ENCODE measurements at places on chromosomes 11 and 22.
A peak's percentile ranks its signal among the peaks of the same experiment; 100 is the strongest.

DNA sequence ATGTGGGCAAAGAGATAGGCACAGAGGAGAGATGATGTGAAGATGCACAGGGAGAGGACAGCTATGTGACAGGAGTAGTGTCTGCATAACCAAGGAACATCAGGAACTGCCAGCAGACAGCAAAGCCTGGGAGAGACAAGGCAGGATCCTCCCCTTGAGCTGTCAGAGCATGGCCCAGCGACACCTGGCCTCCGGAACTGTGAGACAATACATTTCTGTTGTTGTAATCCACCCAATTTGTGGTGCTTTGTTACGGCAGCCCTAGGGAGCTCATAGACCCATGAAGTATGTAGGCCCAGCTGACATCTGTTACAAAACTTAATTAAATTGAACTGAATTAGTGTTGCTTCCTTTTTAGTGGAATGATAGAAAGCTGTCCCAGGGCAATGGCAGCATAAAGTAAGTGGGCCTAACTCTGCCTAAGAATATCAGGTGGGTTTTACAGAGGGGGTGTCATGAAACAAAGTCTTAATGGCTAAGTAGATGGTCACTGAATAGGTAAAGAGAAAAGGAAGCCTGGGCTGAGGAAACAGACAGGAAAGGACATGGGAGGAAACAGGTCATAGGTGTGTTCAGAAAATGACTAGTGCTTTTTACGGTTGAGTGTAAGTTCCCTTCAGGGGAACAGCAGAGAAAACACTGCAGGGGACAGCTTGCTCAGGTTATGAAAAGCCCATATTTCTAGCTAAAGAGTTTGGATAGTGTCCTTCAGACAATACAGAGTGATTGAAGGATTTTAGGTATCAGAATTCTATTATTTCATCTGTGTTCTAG, 24.8 kb downstream of the RASSF10 start:
- peaks cover 30% of the 10 kb centered on the region for H3K27me3 ChIP-seq
- no peak for DNase-seq
- no peaks in the 10 kb centered on the region for H3K36me3 ChIP-seq

DNA sequence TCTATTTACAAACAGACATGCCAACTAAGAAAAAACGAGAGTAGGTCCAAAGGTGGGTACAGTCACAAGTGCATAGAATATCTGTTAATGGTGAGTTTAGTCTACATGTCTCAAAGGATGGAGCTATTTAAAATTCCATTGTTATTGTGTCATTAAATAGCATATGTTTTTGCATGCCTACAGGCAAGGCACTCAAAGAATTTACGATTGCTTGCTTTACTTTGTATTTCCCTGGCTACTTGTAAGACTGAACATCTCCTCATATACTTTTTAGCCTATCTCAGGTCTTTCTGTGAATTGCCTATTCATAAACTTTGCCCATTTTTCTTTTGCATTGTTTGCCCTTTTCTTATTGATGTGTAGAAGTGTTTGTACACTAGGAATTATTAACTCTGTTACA, 39.7 kb downstream of the DEUP1 start:
- H3K27ac ChIP-seq: no peak overlapping the region
- no peak overlapping the region for H3K4me3 ChIP-seq
- peaks cover 2% of the 10 kb centered on the region for H3K36me3 ChIP-seq

- no peak for DNase-seq
- no peak overlapping the region for H3K4me3 ChIP-seq
- no peaks in the 10 kb centered on the region for H3K4me1 ChIP-seq
- no peaks in the 10 kb centered on the region for H3K27me3 ChIP-seq
- H3K36me3 ChIP-seq: no peaks in the 10 kb centered on the region
Observed at GRCh38 chr11:111730871-111731591, 35.2 kb downstream of the PPP2R1B start.

DNA sequence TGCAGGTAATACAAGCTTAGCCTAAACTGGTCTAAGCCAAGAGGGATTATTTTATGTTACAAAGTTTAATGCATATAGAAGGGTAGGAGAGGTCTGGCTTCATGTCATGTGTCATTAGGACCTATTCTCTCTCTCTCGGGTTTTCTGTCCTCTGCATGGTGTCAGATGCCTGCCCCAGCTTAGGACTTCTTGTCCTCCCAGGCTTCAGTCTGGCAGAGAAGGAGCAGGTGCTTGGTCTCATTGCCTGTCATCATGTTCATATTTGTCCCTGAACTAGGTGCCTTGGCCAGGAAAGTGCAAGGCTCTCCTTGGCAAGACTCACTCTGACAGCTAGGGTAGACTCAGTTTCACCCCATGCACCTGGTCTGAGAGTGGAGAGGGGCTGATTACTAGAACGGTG, 126.3 kb downstream of the ADAMTS15 start:
- no peak for DNase-seq
- no peaks in the 10 kb centered on the region for H3K27me3 ChIP-seq
- H3K27ac ChIP-seq: no peak overlapping the region
- H3K4me1 ChIP-seq: no peaks in the 10 kb centered on the region

GRCh38 chr22:49090853-49091135, 736.9 kb downstream of the BRD1 start:
- no peaks in the 10 kb centered on the region for H3K4me1 ChIP-seq
- no peaks in the 10 kb centered on the region for H3K36me3 ChIP-seq
- DNase-seq: no peak
- H3K27me3 ChIP-seq: no peaks in the 10 kb centered on the region
- no peak overlapping the region for H3K4me3 ChIP-seq
- no peak overlapping the region for H3K27ac ChIP-seq

DNA sequence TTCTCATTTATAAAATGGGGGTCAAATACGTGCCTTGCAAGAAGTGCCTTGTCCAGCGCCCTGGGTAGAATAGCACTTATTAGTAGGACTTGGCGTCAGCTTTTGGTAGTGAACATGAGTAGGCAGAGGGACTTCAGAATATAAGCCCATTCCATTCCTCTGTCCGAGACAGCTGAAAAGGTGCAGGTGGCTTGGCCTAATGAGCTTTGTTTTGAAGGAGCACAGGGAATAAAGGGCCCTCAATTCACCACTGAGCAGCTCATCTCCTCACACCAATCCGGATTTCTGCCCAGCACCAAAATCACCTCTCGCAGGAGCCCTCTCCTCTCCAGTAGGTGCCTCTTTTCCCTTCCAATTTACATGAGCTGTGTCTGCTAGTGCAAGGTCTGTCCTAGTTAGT, 91.2 kb downstream of the DSCAML1 start:
- no peaks in the 10 kb centered on the region for H3K36me3 ChIP-seq
- H3K4me3 ChIP-seq: no peak overlapping the region
- H3K4me1 ChIP-seq: peaks cover 7% of the 10 kb centered on the region
- no peak for DNase-seq

DNA sequence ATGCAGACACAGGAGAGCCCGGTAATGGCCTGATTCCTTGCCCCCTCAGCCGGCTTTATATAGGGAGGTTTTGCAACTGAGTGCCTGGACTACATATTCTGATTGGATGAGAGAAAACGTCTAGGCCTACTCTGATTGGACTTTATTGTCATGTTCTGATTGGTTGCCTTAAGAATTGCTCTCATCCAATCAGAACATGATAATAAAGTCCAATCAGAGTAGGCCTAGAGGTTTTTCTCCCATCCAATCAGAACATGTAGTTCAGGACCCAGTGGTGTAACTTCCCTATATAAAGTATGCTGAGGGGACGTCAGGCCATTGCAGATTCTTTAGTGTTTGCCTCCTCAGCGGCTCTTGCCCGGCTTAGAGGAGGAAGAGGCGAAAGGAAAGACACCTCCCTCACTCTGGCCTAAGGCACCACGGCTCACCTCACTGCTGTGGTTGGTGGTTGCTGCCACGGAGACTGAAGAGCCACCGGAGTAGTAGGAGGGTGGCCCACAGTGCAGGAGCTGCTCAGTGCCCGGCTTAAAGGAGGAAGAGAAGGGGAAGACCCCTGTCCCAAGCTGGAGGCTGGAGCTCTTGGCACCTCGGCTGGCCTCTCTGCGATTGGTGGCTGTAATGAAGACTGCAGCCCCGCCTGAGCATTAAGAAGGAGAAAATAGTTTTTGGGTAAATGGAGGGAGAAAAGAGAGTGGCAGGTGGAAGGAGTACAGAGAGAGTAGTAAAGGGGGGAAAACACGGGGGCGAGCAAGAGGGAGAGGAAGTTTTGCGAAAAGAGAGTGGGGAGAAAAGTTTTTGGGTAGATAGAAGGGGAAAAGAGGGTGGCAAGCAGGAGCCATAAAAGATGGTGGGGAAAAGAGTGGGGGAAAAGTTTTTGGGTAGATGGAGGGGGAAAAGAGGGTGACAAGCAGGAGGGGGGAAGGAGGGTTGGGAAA, 116.7 kb upstream of the SERPIND1 start:
- H3K36me3 ChIP-seq: no peaks in the 10 kb centered on the region
- H3K27ac ChIP-seq: no peak overlapping the region
- DNase-seq: no peak
- H3K4me3 ChIP-seq: no peak overlapping the region
- peaks cover 38% of the 10 kb centered on the region for H3K27me3 ChIP-seq

DNA sequence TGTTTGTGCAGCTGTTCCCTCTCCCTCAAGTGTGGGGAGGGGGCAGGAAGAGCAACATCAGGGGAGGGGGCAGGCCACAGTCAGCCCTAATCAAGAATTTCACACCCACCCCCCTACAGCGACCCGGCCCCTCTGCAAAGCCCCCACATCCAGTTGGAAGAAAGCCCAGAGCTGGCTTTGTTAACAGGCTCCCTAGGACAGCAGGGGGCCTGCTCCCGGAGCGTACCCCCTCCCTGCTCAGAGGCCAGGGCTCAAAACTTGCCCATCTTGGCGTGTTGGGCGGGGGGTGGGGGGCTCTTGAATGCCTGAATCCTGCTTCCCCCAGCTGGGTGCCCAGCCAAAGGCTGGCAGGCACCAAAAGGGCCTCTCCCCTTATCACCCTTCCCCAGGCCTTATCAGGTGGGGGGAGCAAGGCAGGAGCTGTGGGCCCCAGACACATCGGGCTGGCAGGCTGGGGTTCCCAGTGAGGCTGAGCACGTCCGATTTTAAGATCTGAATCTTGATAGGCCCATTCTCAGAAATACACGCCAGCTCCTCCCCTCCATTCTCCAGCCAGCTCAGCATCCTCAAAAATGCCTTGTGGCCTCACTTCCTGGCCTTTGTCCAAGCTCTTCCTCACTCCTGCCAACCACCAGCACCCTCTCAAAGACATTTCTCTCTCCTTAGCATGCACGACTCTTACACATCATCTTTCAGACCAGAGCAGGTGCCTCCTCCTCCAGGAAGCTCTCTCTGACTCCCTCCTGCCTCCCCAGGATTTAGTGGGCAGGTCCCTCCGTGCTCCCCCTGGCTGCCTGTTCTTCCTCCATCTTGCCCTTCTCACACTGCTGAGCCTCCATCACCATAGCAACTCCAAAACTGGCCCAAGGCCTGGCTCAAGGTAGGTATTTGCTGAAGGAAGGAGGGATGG, 384.8 kb downstream of the MN1 start:
- peaks cover 32% of the 10 kb centered on the region for H3K27me3 ChIP-seq
- H3K36me3 ChIP-seq: no peaks in the 10 kb centered on the region
- no peak overlapping the region for H3K27ac ChIP-seq
- H3K4me1 ChIP-seq: no peaks in the 10 kb centered on the region
- DNase-seq: no peak

GRCh38 chr22:49327411-49328117, 500.1 kb downstream of the BRD1 start:
- H3K27ac ChIP-seq: no peak overlapping the region
- H3K4me1 ChIP-seq: no peaks in the 10 kb centered on the region
- no peak overlapping the region for H3K4me3 ChIP-seq
- H3K27me3 ChIP-seq: peaks cover 9% of the 10 kb centered on the region
- no peak for DNase-seq

GRCh38 chr22:31160328-31160978, 471 bp downstream of the RNF185 start:
- H3K27ac ChIP-seq: peak overlapping the region; percentile 96
- H3K4me1 ChIP-seq: peaks cover 42% of the 10 kb centered on the region
- peaks cover 9% of the 10 kb centered on the region for H3K36me3 ChIP-seq
- peak overlapping the region; percentile 97 for H3K4me3 ChIP-seq

DNA sequence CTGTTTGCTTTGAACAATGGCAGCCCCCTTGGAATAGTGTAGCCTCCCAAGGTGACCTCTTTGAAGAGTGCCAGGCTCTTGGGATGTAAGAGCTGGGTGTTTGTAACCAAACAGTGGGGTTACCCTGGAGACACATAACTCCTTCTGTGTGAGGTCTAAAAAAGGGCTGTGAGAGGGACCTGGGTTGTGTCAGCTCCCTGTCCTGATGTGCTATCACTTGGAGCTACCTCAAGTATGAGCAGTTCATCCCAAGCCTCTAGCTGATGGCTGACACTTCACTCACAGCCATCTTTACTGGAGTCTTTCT, 40.2 kb downstream of the TSPAN18 start:
- H3K27me3 ChIP-seq: no peaks in the 10 kb centered on the region
- H3K4me3 ChIP-seq: no peak overlapping the region
- no peak overlapping the region for H3K27ac ChIP-seq
- peaks cover 23% of the 10 kb centered on the region for H3K4me1 ChIP-seq

GRCh38 chr22:45129703-45130524, 33.8 kb upstream of the NUP50 start:
- peak overlapping the region; percentile 76 for H3K4me3 ChIP-seq
- peaks cover 12% of the 10 kb centered on the region for H3K36me3 ChIP-seq
- H3K4me1 ChIP-seq: peaks cover 33% of the 10 kb centered on the region
- H3K27ac ChIP-seq: peak overlapping the region; percentile 58
- H3K27me3 ChIP-seq: no peaks in the 10 kb centered on the region
- DNase-seq: peak; percentile 60

GRCh38 chr22:37676736-37677492, 1.5 kb downstream of the LGALS1 start:
- peaks cover 66% of the 10 kb centered on the region for H3K4me1 ChIP-seq
- peak; percentile 91 for DNase-seq
- no peaks in the 10 kb centered on the region for H3K27me3 ChIP-seq
- H3K27ac ChIP-seq: peak overlapping the region; percentile 70
- no peaks in the 10 kb centered on the region for H3K36me3 ChIP-seq
- peak overlapping the region; percentile 88 for H3K4me3 ChIP-seq

DNA sequence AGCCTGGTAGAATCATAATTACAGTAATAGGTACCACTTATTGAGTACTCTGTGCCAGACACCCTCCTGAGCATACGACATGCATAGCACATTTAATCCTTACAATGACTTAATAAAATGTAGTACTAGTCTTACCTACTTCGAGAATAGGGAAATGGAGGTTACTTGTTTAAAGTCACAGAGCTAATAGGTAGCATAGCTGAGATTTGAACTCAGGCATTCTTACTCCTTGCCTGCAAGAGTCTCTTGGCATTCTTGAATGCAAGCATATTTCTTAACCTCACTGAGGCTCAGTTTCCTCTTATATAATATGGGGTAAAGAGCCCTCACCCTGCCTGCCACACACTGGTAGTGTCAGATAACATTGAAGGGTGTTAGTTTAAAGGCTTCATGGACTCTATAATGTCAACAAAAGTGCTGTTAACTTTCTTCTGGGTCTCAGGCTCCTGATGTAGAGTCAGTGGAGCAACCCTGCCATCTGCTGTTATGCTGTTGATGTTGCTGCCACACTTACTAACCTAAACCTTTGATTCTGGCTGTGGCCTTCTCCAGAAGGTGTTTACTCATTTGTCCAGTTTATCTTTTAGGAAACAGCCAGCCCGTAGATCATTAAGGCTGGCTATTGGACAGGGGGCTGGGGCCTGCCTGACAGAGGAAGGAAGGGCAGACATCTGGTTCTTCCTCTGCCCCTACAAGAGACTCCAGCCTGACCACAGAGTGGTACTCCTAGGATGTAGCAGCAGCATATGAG, 18.9 kb downstream of the LIMK2 start:
- H3K36me3 ChIP-seq: peaks cover 3% of the 10 kb centered on the region
- H3K4me1 ChIP-seq: peaks cover 28% of the 10 kb centered on the region
- peak overlapping the region; percentile 94 for H3K27ac ChIP-seq

All from activated T-cell treated with anti-CD3 and anti-CD28 coated beads, Interleukin-2, amount 50 U/mL, for 72 hours (primary cell).